ENCODE measurements at places on chromosomes 13 and 19.

- DNase-seq: no peak
Observed at GRCh38 chr13:60282186-60282585, 114.8 kb upstream of the TDRD3 start.

- no peak for DNase-seq
Observed at GRCh38 chr13:44680746-44681355, 104.7 kb upstream of the TSC22D1 start.

DNA sequence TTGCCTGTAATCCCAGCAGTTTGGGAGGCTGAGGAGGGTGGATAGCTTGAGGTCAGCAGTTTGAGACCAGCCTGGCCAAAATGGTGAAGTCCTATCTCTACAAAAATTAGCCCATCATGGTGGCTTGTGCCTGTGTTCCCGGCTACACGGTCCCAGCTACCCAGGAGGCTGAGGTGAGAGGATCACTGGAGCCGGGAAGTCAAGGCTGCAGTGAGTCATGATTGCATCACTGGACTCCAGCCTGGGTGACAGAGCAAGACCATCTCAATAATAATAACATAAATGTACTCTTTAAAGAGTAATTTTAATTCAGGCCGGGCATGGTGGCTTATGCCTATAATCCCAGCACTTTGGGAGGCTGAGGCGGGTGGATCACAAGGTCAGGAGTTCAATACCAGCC, 38.7 kb downstream of the SKA3 start:
- DNase-seq: no peak

DNA sequence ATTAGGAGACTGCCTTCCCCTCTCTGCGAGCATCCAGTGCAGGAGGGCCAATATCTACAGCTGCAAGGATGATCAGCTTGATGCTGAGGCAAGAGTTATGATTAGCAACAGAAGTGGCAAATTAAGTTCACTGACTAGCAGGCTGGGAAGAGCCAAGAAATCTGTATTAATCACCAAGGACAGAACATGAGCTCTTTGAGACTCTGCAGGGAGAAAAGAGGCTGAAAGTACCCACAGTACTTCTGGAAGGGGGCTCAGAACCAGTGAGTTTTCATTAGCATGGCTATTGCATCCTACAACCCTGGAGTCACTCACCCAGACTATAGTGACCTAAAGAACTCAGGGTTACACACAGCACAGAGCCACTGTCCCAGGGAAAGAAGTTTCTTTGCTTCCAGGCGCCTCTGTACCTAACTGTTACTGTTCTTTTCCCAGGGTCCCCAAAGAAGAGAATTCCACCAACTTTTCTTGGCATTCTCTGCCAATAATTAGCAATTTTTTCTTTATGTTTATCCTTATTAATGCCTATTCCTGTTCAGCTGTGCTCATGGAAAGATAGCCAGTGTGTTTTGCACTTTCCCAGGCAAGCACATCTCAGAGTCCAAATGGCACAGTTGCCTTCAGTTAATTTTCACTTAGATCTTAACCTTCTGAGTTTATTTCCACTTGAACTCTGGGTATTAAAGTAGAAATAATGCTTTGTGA, 25.8 kb upstream of the MEDAG start:
- DNase-seq: no peak

DNA sequence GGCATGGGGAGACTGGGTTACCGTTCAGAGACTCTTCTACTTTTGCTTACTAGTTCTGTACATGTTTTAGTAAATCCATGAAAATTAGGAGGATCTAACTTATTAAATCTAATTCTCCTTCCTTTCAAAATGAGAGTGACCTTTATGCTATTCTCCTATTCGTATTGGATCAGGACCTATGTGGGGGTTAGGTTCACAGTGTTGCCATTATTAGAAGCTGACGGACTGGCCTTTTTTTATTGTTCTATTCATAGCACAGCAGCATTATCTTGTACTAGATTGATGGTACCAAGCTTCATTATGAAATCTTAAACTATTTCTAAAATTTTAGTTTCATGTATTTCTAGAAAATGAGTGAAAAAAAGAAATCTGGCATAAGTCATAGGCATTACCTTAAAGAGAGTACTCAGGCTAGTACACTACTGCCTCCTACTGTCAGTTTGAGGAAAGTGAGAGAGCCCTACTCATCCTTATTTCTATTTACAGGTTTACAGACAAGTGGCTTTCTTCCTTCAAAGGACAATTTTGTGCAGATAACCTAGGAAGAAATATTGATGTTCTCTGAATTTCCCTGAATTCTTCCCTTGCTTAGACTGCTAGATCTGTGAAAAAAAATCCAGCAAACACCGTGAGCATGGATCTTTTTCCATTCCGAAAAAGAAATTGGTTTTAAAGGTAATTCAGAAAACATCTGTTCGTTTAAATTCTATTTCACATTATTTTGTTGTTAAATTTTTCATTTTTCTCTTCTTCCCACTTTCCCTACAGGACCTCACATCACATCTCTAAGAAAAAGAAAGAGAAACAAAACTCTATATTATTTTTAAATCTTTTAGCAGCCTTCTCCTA, 485.5 kb downstream of the DIAPH3 start:
- DNase-seq: no peak

DNA sequence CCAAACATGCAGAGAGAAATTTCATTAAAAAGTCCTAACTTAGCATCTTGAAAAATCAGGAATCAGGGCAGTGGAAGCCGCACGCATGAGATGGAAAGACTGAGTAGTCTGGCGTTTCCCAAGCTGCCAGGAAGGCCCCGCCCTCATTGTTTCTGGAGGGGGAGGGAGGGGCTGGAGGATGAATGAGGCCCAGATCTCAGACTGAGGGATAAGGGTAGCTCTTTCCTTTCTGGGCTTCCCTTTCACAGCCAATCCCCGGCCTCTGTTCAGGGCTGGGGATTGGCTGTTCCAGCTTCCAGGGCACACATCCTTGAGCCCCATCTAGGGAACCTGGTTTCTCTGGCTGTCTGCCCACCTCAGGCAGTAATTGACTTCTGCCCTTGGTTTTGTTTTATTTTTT, 7.3 kb downstream of the C19orf53 start:
- DNase-seq: no peak

GRCh38 chr19:52691215-52691610, 43.6 kb downstream of the ZNF611 start:
- no peak for DNase-seq

- DNase-seq: no peak
Observed at GRCh38 chr13:41707194-41707821, 250.0 kb downstream of the RGCC start.

GRCh38 chr13:31018511-31018910, 86.1 kb downstream of the TEX26 start:
- no peak for DNase-seq

DNA sequence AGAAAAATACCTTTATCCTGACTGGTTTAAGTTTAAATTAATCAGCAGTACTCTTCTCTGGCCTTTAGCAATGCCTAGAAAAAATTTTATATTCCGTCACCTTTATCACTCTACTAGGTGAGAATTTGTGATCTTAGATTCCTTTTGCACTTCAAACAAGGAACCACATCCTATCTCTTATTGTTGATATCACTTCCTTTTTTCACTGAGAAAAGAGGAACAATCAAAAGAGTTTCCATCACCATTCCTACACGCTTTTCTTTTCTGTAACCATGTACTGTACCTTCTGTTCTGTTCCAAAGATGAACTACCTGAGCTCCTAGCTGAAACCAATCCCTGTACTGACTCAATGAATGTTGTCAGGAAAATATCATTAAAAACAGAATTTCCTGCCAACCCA, 1379.0 kb upstream of the MIR17HG start:
- no peak for DNase-seq

- DNase-seq: peak; percentile 45
Observed at GRCh38 chr19:56350416-56351045, 35.9 kb upstream of the ZSCAN5A start.

- DNase-seq: no peak
Observed at GRCh38 chr13:26881154-26881553, 120.6 kb upstream of the GPR12 start.

DNA sequence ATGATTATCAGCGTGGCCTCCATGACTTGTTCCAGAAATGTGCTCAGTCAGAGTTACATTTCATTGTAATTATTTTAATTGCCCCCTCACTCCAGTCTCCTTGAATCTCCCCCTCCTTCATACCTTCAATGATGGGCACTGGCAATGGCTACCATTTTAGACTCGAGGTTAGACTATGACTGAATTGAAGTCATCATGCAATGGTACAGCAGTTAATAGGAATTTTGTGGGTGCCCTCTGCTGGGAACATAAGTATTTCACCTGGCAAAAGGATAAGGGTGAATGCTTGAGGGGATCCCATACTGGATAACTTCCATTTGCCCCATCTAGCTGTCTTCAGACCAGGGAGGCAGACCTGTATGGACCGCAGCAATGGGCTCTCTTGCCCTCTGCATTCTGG, 32.2 kb upstream of the USP12 start:
- no peak for DNase-seq

DNA sequence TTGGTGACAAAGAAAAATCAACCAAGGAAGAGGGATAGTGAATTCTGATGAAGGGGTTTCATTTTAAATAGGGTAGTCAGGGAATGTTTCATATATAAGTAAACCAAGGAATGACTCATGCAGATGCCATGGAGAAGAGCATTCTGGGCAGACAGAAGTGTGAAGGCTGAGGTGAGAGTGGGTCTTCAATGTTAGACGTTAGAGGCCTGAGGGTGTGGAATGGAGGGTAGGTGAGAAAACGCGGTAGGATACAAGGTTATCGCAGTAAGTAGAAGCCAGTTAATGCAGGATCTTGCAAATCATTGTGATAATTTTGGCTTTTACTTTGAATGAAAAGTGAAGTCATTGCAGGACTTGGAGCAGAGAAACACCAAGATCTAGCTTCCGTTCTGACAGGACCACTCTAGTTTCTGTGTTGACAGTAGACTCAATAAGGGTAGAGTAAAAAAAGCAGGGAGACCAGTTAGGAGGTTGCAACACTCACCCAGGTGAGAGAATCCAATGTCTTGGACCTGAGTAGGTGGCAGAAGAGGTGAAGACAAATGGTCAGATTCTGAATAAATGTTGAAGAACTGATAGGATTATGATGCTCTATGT, 225.2 kb upstream of the TMTC4 start:
- DNase-seq: no peak

DNA sequence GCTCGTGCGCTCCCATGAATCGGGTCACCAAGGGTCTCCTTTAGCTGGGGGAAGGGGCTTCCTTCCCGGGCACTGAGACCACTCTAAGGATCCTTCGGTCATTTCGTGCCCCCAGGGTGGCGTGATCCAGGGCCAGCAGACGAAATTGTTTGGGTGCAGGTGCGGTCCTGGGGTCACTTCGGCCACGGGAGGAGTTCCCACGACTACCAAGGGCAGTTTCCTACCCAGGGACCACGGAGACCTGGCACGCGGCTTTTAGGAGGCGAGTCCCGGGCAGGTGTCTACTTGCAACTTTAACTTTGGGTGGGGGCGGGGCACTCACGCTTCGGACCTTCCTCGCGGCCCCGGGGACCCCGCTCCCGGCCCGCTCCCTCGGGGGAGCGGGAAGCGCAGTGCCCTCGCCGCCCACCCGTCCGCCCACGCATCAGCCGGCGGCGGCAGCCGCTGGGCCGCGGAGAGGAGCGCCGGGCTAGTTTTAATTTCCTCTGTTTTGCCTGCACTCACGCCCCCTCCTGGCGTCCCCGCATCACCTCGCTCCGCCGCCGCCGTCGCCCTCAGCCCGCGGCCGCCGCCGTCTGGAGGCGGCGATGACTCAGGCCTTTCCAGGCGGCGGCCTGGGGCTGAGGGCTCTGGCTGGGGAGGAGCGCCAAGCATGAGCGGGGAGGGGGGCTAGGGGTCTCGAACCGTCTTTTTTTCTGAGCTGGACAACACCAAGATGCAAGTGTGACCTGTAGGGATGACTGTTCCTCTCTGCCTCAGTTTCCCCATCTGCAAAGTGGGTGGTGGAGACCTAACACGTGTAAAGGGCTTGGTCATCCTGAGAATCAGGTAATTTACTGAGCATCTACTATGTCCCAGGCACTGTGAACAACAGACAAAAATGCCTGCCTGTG, 21.8 kb downstream of the OLFM2 start:
- DNase-seq: peak; percentile 63

GRCh38 chr13:45119469-45119990, 780 bp upstream of the GTF2F2 start:
- peak; percentile 45 for DNase-seq

DNA sequence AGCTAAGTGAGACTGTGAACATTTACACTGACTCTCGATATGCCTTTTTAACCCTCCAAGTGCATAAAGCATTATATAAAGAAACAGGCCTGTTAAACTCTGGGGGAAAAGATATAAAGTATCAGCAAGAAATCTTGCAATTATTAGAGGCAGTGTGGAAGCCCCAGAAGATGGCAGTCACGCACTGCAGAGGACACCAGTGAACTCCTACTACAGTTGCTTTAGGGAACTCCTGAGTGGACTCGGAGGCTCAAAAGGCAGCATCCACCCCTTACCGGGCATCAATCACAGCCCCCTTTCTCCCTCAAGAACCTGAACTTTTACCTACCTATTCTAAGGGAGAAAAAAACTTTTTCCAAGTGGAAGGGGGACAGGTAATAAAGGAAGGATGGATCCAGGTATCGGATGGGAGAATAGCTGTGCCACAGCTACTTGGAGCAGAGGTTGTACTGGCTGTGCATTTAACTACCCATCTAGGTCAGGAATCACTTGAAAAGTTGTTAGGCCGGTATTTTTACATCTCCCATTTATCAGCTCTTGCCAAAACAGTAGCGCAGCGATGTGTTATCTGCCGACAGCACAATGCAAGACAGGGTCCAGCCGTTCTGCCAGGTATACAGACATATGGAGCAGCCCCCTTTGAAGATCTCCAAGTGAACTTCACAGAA, 80.1 kb downstream of the ZNF486 start:
- DNase-seq: no peak

GRCh38 chr13:113119166-113119821, 3.3 kb upstream of the F10 start:
- no peak for DNase-seq

- no peak for DNase-seq
Observed at GRCh38 chr13:96650301-96650886, 343.9 kb downstream of the OXGR1 start.

- no peak for DNase-seq
Observed at GRCh38 chr13:27662738-27663470, 41.2 kb downstream of the POLR1D start.

GRCh38 chr19:48351341-48351752, 12.4 kb downstream of the TMEM143 start:
- peak; percentile 83 for DNase-seq

DNA sequence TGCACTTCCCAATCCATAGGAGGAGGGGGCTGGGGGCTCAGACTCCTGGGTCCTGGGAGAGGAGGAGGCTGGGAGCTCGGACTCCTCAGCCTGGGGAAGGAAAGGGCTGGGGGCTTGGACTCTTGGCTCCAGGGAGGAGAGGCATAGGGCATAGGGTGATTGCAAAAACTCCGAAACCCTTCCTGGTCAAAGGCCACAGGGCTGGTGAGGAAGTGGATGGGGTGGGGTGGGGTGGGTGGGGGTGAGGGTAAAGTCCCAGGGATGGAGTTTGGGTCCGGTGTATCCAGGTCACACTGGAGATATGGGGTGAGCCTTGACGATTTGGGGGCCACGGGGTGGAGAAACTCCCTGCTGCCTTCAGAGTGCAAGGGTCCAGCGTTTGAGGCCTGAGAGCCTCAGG, 2.8 kb downstream of the MYH14 start:
- DNase-seq: no peak

- no peak for DNase-seq
Observed at GRCh38 chr13:108342369-108343289, 73.1 kb downstream of the TNFSF13B start.
